ENCODE measurements at places on chromosomes 6 and 20.

GRCh38 chr6:88709819-88710246 is 253.6 kb downstream of the RNGTT start:
- DNase-seq: no peak

GRCh38 chr6:160128125-160128683 is 6.6 kb downstream of the SLC22A1 start:
- no peak for DNase-seq

DNA sequence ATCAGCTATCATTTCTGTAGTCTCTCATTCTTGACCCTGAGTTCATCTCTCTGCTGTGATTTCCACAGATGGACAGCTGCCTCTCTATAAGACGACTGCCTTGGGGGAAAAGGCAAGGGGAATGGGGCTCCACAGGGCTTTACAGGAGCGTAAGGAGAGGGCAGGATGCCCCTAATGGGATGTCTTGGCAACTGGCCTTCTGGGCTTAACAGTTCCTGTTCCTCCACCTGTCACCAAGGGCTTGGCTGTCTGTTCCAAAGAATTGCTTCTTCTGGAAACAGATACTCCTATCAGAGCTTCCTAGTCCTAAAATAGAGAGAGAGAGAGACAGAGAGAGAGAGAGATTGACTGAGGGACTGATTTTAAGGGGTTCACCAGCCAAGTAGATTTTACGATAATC is 181.9 kb downstream of the TMEM200A start:
- peak; percentile 19 for DNase-seq

DNA sequence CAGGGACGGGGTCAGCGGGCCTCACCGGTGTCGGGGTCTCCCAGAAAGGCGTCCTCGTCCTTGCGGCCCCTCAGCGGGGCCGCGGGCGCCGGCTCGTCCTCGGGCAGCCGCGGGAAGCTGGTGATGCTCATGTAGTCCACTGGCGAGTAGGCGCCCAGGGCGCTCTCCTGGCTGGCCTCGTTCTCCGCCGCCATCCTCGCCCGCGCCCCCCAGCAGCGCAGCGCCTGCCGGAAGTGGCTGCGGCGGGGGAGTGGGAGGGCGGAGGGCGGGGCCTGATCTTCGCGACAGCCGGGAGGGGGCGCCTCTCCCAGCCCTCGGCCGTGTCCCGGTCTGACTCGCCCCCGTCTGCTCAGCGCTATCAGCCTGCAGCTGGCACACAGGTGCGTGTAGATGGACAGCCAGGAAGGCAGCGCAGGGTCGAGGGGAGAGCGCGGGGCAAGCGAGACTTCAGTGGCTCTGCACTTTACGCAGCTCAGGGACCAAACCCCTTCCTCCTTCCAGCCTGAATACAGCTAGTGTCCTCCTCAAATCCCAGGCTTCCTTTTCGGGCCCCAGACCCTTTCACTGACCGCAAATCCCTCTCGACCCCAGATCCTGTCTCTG is at the start of gene GGT7:
Gene GGT7, minus strand, starts transcription at position 235 of the 603 bp plus-strand sequence. Its CDS starts 41 bp downstream, at position 194.
- no peak for DNase-seq

- no peak for DNase-seq
Measured at GRCh38 chr20:5590899-5591298, 159.3 kb upstream of the SHLD1 start.

Measured in skeletal muscle cell (primary cell).